Hepatocyte (in vitro differentiated cells): ENCODE measurements at places on chromosomes 5 and 9. TPM values are rescaled to one million over a fixed set of nuclear protein-coding genes. Genes with fewer than 3 reads are reported as not detected.

GRCh38 chr9:30329431-30329830, 2055.0 kb upstream of the ACO1 start:
- DNase-seq = no peak

DNA sequence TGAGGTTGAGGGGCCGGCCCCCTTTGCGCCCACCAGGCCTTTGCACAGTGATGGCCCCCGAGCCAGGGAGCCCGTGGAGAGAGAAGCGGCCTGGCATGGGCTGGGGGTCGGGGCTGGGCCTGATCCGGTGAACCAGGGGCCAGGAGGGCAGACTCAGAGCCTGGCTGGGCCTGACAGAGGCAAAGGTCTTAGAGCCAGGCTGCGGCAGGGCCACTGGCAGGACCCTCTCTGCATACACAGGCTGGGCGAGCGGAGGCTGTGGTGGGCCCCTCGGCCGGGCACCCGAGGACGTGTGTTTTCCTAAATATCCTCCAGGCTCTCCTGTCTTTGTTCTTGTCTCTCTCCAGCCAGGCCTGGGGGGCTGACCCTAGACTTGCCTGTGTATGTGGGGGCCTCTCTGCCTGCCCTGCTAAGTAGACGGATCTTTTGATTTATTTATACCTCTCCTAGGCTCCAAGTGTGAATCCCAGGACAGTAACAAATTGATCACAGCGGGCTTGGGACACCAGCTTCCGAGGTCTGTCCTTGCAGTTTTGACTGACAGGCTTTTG, 933 bp downstream of the NEK6 start:
- DNase-seq = no peak

GRCh38 chr9:77592476-77592875, 55.6 kb downstream of the GNA14 start:
- no peak for DNase-seq

MLANA gene
- not detected in 2 replicates for polyA plus RNA-seq

- DNase-seq = peak; percentile 9
These were observed 1548.6 kb downstream of the EFNA5 start for GRCh38 chr5:106121972-106122605.

ITGA2 gene
- 1.5 and 2.5 TPM in 2 replicates for polyA plus RNA-seq

GRCh38 chr9:118522093-118523028, 818.2 kb downstream of the TLR4 start:
- DNase-seq = peak; percentile 74

NIPAL4 gene
- polyA plus RNA-seq = 0.37 and 1.0 TPM in 2 replicates

DNA sequence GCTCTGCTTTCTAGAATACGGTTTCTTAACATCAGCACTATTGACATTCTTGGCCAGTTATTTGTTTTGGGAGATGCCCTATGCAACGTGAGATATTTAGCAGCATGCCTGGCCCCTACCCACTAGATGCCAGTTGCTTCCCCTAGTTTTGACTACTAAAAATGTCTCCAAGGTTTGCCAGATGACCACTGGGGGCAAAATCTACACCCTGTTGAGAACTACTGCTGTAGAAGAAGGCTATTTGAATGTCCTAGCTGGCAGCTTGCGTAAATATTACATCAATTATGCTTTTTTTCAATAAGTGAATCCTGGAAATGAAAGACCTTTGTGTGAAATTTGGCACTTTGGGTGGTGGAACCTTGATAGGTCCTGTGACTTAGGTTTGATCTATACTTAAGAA, 5.0 kb downstream of the NCBP1 start:
- no peak for DNase-seq

GNAQ gene
- 25.7 and 27.3 TPM in 2 replicates for polyA plus RNA-seq

TLE1 gene
- polyA plus RNA-seq = 117 TPM in 2 replicates

DNA sequence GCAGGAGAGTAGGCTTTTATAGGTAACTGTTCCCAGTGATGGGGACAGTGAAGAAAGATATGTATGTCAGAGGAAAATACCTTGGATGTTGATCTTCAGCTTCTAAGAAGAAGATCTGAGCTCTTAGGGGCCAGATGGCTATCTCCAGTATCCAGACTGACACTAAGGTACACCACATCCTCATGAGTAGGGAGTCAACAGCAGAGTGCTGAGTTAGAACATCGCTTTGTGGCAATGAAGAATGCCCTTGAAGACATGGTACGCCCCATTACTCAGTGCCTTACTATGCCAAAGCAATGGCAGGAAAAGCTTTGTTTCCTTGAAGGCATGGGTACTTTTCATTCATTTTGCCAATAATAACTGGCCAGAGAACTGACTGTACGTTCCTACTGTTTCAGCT, 263.7 kb downstream of the CEMIP2 start:
- DNase-seq = no peak

GRCh38 chr5:116437351-116437705, 137.3 kb downstream of the SEMA6A start:
- no peak for DNase-seq

DNA sequence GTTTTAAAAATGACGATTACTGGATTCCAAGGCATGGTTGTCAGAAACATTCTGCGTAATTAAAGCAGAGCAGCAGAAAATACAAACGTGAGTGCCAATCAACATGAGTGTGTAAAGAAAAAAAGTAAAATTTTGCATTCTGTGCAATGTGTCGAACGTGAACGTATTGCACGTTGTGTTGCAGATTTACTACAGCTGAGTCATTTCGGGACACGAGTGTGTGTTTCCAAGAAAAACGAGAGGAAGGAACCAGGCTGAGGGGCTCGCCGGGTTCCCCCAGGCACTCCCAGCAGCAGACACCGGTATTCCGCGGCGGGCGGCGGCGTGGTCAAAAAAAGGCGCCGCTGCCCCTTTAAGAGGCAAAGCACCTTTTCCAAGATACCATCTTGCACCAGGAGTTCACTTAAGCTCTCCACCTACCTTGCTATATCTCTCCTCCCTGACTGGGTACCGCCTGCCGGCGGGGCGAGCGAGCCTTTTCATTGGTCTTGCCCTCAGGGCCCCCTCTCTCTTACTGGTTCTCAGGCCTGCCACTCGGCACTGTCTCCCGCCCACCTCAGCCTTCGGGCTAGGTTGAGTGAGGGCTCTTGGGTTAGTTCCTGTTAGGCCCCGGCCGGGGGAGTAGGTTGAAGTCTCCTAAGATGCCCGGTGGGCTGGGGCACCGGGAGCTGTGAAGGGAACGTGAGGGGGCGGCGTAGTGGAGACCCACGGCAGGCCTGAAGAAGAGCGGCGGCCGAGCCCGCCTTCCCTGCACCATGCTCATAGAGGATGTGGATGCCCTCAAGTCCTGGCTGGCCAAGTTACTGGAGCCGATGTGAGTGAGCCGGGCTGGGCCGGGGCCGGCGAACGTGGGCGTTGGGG, at the start of gene RBM27:
RBM27 (plus strand) TSS at position 595 of the 861 bp plus-strand sequence; CDS start at position 756, 161 bp downstream.
- peak; percentile 97 for DNase-seq
